ENCODE measurements at places on chromosomes 6 and 20.

GRCh38 chr6:151958332-151958731 lies 150.8 kb downstream of the ESR1 start:
- DNase-seq: no peak

DNA sequence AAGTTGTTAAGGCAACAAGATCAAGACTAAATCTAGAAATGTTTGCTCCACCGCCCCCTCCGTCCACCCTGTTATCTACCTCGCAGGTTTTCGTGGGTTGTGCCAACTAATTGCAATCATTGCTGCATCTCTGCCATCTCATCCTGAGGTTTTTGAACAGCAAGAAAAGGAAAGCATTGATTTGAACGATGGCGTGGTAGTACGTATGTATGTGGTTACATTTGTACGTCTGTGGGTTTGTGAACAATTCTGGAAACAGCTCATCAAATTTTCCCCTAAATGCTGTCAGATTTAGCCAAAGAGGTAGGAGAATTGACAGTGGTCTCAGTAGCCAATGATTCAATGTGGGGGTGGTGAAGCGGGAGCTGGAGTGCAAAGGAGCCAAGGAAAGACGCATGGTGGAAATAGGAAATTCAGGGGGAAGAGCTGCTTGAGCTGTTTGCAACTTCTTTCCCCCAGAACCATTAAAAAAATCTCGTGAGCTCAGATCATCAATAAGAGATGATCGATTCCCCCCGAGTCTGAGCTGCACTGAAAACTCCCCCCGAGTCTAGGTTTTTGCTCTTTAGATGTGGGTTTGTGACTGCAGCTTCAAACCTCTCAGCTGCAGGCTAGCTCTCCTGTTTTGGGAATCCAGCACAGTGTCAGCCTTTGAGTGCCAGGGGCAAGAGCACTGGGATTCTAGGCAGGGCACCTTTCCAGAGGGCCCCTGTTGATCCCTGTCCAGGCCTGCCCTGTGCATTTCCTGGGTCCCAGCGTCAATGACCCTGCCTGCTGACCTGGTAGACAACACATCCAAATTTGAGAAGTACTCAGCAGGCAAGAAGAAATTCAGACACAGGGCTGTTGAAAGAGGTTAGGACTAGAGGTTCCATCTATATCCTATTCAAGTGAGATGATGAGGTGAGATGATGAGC lies 72.6 kb upstream of the LY86 start:
- no peak for DNase-seq

- DNase-seq: no peak
These were observed 285.1 kb downstream of the BMP7 start for GRCh38 chr20:56981301-56981700.

DNA sequence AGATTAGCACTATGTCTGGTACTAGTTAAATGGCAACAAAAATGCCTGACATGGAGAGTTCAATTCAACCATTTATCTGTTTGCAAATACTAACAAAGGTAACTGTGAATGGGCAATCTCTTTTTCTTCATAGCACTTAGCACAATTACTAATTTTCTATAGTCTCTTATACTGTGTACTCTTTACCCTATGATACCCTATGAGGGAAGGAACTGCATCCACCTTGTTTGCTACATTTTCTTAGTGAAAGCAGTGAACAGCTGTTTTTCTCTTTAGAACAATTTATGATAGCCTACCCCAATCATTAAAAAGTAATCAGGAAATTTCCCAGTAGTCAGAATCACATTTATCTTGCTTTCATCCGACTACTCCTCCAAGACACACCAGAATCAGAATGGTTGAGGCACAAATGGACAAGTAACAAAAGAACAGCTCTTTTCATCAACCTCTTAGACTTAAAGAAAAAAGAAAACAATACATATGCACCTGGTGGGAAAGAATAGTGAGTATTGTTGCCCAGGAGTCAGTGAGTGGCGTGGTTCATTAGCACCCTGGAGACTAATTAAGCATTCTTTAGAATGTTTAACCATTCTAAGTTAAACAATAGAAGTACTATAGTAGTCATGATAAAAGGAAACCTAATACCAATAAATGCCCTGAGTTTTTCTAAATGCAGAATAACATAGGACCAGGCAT lies 16.7 kb downstream of the ZNF292 start:
- peak; percentile 61 for DNase-seq

DNA sequence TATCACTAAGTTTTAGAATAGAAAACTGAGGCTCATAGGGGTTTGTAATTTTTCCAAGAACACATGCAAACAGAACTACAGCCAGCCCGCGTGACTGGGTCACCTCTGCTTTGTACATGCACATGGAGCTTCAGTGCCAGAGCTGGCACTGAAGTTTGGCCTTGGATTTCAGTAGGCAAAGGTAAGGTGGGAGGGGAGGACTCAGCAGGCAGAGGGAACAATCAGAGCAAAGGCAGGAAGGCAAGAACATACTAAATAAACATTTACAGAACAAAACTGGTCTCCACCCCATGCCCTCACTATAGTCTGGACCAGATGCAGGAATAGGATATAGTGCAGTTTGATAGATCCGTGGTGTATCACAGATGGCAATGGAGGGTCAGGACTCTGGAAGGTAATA lies 13.6 kb upstream of the ABRACL start:
- DNase-seq: no peak

- DNase-seq: no peak
These were observed 24.9 kb upstream of the ITCH start for GRCh38 chr20:34337982-34338726.

- DNase-seq: no peak
These were observed 447.8 kb downstream of the PTPRT start for GRCh38 chr20:42741906-42742305.

GRCh38 chr20:6692566-6693173 lies 74.8 kb upstream of the BMP2 start:
- no peak for DNase-seq

DNA sequence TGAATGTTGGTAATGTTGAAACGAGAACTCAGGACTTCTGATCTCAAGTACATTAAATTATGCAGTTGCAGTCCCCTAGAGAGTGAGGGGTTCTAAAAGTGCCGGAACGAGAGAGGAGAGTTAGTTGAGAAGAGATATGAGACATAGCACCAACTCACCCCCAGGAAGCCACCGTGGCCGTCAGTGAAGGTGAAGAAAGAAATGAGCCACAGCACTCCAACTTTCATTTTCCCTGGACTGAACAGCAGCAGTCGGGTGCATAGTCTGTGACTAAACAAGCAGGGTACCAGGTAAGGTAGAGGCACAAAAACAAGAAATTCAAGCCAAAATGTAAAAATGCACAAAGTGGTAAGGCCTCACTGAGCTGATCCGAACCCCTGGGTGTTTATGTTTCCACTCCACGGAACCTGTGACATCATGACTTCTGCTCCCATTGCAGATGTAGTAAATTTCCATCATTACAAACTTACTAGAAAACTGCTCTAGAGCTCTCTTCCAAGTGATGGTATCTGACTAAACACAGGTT lies 13.2 kb downstream of the ADGRF1 start:
- no peak for DNase-seq

- DNase-seq: no peak
These were observed 10.5 kb downstream of the ZNFX1 start for GRCh38 chr20:49267327-49267726.

Data from NCI-H1436 treated with DMSO at 0.1 percent for 48 hours (cell line).